ENCODE measurements at places on chromosomes 4 and X.
A peak's percentile ranks its signal among the peaks of the same experiment; 100 is the strongest.

DNA sequence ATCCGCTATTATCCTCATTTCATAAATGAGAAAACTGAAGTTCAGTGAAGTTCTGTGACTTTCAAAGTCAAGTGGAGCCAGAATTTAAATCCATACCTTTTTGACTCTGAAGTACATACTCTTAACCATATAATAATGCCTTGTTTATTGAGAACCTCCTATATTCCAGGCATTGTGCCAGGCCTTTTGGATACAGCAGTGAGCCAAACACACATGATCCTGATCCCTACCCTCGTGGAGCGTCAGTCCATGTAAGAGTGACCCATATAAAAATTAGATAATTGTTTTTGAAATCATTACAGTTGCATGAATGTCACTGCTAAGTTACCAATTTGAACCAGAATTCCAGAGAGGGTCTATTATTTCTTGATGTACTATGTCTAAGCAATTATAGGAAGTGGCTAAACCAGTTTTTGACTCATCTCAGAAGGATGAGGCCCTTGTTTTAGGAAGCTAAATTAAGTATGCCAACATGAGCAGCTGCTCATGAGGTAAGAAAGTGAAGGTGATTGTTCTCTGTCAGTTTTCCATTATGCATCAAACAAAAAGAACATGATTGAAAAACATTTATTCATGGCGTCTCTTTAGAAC, 289.5 kb downstream of the GLUD2 start:
- no peak for DNase-seq

GRCh38 chr4:74338792-74339333, 26.1 kb upstream of the EREG start:
- no peak for DNase-seq

GRCh38 chr4:99054428-99054994, 34.1 kb downstream of the ADH5 start:
- no peak for DNase-seq

GRCh38 chrX:2538031-2538757, 37.4 kb upstream of the DHRSX start:
- no peak for DNase-seq

DNA sequence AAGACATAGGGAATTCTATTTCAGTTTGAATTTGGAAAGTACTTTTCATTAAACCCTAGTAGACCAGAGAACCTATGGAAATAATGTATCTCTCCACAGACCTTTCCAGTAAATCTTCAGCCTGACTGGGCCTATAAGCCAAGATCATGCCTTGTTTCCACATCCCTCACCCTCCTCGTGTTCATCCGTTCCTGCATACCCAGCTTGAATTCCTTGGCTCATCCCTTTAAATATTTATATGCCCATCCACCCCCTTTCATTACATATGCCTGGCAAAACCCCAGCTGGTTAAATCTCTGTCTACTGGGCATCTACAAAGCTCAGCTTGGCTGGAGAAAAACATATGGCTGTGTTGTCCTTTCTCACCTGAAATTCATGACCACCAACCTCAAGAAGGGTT, 32.4 kb downstream of the SLC2A9 start:
- DNase-seq, result no peak

GRCh38 chr4:31026256-31026655, 306.1 kb downstream of the PCDH7 start:
- no peak for DNase-seq

DNA sequence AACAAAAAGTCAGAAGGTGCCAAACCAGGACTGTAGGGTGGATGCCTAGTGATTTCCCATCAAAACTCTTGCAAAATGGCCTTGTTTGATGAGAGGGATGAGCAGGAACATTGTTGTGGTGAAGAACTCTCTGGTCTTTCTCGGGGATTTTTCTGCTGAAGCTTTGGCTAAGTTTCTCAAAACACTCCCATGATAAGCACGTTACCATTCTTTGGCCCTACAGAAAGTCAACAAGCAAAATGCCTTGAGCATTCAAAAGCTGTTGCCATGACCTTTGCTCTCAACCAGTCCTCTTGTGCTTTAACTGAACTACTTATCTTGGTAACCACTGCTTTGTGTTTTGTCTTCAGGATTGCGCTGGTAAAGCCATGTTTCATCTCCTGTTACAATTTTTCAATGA, 3.0 kb upstream of the SEC31A start:
- DNase-seq, result no peak

- no peak for DNase-seq
Observed at GRCh38 chrX:45324941-45325340, 124.3 kb upstream of the DIPK2B start.

DNA sequence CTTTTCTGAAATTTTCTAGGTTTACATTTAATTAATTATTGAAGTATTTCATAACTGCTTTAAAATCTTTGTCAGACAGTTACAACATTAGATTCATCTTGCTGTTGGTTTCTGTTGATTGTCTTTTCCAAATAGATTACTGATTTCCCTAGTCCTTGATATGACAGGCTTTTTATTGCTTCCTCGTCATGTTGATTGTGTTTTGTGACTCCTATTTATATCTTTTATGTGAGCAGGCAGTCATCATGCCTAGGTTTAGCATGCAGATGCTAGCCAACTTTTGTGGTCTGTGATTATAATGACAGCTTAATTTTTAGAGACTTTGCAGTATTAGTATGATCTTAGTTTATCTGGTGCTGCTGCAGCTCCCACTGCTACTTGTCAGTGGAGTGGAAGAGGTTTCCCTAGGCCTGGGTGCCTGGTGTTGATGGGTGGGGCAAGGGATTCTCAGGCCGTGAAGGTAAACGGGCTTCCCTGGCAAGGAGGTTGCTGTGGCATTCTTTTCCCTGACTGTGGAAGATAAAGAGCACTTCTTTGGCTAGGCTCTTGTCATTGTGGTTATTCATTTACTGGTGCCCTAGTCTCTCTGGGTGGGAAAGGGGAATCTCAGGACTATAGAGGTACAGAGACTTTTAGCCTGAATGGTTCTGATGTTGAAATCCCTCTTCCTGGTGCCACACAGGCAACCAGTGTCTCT, 65.7 kb downstream of the SERPINA7 start:
- no peak for DNase-seq

DNA sequence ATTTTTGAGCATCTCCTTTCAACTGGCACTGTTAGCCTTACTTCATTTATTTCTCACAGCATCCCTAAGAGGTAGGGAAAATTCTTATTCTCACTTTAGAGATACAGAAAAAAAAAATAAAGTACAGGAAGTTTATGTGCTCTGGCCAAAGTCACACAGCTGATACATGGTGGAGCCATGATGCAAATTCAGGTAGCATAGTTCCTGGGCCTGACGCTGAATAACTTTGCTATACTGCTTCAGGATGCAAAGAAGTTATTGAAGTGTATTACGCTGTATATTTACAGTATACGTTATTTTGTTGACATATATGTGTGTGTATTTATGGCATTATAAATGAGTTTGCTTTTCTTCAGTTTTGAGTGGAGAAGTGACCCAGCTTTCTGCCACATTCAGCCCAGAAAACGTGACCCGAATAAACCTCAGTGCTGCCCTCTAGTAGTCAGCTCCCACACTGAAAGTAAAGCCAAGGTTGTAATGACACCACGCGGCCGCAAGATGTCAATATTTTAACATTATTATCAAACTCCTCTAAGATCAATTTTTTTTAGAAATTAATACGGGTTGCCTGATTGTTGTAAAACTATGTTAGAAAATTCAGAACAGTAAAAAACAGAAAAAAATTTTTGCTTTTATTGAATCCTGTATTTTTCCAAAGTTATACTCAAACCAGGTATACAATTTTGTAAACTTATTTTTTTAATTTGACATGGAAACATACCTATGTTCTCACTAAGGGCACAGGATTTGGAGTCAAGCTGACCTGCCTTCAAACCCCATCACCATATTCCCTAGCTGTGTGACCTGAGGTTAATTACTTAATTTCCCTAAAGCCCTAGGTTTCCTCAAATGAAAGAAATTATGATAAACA, 3.8 kb upstream of the GUCY2F start:
- peak; percentile 83 for DNase-seq

DNA sequence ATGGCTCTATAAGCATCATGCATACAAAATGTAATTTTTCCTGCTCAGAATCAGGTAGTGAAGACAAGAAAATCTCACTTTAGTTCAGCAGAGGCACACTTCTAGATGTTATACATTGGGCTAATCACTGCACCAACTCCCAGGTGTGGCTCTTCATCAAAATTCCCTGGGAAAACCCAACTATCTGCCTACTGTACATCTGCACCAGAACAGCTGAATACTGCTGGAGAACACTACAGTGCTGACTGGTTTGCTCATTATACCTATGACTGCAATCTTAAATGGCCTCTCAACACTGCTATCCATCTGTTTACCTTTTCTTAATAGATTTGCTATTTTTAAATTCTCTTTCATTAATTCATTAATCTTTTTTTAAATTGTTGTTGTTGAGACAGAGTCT, 92.0 kb downstream of the UGT8 start:
- no peak for DNase-seq

GRCh38 chrX:133402042-133402453, 13.2 kb downstream of the GPC4 start:
- DNase-seq, result no peak

- DNase-seq, result no peak
Observed at GRCh38 chr4:48368389-48368788, 27.1 kb downstream of the SLAIN2 start.

- DNase-seq, result no peak
Observed at GRCh38 chr4:109811707-109812106, 3.9 kb upstream of the GAR1 start.

DNA sequence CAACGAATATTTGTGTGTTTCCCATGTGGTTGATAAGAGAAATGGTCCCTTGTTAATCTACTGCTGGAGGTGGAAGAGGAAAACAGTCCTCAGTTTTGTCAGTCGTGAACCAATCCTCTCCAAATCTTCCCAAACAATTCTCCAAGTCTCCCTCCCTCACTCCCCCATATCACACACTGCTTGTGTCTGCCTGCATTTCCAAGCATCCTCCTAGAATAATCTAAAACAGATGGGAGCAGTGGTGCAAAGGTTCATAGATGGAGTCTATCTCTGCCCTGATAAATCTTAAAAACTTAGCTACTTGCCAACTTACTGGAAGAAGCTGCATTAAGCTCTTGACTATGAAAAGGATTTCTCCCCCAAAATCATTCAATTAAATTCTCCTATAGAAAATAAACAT, 43.7 kb upstream of the SH3KBP1 start:
- DNase-seq, result no peak

DNA sequence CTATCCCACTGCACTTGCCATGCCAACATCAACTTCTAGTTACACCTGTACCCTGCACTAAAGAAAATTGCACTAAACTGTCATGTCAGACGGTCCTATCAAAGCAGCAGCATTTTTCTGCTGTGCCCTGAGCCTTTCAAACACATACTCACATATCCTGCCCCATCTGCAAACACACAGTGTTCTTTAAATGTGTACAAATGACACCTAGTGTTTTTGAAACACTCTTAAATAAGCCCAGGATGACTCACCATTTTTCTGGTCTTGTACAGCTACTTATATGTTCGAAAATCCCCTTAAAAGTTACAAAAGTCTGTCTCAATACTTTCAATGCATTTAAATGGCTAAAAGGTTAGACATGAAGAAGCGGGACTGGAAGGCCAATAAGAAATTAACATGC, 346.7 kb upstream of the PPARGC1A start:
- DNase-seq, result no peak

DNA sequence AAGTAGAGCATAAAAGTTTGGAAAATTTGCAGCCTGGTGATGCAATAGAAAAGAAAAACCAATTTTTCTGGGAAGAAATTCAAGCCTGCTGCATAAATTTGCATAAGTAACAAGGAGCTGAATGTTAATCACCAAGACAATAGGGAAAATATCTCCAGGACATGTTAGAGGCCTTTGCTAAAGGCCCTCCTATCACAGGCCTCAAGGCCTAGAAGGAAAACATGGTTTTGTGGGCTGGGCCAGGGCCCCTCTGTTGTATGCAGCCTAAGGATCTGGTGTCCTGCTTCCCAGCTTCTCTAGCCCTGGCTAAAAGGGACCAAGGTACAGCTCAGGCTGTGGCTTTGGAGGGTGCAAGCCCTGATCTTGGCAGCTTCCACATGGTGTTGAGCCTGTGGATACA, 6.2 kb upstream of the RTL3 start:
- no peak for DNase-seq

- peak; percentile 71 for DNase-seq
Observed at GRCh38 chr4:7770224-7771050, 169.2 kb downstream of the AFAP1 start.

- DNase-seq, result no peak
Observed at GRCh38 chr4:127586922-127587571, 45.7 kb upstream of the INTU start.

DNA sequence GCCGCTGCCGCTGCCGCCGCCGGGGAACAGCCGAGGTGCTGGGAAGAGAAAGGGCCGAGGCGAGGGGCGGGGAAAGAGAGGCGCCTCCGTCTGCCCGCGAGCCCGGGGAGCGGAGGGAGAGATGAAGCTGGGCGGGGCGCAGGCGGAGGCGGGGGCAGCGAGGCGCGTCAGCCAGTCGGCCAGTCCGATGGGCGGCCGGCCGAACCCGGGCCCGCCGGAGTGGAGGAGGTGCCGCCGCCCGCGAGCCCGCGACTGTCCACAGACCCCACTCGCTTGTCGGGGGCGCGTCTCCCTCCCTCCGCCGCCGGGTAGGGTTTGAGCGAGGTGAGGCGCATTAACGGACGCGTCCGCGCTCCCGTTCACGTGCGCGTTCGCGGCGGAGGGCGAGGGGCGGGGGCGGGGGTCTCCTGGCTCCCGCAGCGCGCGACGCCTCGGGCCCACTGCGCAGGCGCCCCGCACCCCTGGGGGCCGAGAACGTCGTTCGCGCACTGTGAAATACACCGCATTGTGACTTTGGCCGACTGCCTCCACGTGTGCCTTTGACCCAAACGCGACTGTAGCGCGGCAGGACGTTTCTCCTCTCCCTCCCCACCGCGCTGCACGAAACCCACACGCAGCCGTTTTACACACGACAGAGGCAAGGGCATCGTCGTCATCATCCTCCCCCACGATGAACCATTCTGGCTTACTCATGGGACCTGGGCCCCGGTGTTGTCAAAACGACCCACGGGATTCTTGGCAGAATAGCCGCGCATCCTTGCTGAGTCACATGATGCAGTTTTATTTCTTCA, at the start of gene NUDT11:
NUDT11 (minus strand) TSS at position 92 of the 791 bp plus-strand sequence. CDS start 148 bp downstream, outside the sequence.
- peak; percentile 83 for DNase-seq

DNA sequence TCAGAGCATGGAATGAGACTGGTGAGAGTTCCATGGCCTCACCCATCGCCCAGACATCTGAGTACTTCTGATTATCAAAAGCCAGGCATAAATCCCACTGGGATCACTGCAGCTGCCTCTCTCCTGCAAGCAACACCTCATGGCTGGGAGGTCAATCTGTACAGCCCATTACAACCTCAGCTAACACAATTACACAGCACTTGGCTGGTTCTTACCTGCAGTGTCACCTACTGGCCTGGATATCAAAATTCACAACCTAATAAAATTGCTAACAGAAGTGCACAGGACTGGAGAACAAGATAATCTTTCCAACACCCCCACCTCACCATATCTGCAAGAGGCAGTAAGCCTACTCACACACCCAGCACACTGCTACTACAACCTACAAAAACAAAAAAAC, 341.7 kb upstream of the NDST3 start:
- peak; percentile 40 for DNase-seq
